HS-5 (cell line): ENCODE measurements at places on chromosomes 13 and 19.

DNA sequence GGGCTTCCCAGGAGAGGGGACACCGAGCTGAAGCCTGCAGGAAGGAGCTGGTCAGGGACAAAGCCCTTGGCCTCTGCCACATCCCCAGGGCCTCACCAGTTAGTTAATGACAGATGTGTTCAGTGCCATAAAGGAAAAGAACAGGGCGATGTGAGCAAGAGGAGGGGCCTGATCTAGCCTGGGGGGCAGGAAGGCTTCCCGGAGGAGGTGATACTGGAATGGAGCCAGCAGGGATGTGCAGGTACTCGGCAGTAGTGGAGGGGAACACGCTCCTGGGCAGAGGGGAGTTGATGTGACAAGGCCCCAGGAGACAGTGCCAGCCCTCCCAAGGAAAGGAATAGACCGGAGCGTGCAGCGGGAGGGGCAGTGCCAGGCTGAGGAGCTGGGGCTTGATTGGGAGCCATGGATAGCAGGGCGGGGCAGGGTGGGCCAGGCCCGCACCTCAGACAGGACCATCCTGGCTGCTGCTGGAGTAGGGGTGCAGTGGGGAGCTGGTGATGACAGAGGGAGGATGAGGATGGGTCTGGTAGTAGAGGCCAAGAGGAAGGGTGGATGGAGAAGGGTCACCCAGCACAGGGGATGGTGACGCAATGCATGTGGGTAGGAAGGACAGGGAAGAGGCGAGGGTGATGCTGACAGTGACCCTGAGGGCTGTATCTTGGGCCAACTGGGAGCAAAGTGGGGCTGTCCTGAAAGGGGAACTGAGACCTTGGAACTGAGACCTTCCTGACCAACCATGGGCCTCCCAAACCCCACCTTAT, 4.1 kb downstream of the C19orf33 start:
- DNase-seq, result no peak

- no peak for DNase-seq
Measured at GRCh38 chr13:33004511-33004910, 11.7 kb upstream of the KL start.

DNA sequence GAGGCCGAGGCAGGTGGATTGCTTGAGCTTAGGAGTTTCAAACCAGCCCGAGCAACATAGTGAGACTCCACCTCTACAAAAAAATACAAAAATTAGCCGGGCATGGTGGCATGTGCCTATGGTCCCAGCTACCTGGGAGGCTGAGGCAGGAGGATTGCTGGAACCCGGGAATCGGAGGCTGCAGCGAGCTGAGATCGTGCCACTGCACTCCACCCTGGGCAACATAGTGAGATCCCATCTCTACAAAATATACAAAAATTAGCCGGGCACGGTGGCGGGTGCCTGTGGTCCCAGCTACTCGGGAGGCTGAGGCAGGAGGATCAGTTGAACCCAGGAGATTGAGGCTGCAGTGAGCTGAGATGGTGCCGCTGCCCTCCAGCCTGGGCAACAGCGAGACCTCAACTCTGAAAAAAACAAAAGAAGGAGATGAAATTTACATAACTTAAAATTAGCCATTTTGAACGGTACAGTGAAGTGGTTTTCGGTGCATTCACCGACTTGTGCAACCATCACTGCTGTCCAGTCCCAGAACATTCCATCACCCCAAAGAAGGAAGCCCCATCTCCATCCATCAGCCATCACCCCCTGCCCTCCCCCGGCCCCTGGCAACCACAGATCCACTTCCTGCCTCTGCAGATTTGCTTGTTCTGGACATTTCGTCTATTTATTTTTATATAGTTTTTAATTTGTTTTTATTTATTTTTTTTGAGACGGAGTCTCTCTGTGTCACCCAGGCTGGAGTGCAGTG, 1.6 kb upstream of the AZU1 start:
- DNase-seq, result no peak

GRCh38 chr13:25281193-25281934, 5.9 kb downstream of the MTMR6 start:
- DNase-seq, result no peak

DNA sequence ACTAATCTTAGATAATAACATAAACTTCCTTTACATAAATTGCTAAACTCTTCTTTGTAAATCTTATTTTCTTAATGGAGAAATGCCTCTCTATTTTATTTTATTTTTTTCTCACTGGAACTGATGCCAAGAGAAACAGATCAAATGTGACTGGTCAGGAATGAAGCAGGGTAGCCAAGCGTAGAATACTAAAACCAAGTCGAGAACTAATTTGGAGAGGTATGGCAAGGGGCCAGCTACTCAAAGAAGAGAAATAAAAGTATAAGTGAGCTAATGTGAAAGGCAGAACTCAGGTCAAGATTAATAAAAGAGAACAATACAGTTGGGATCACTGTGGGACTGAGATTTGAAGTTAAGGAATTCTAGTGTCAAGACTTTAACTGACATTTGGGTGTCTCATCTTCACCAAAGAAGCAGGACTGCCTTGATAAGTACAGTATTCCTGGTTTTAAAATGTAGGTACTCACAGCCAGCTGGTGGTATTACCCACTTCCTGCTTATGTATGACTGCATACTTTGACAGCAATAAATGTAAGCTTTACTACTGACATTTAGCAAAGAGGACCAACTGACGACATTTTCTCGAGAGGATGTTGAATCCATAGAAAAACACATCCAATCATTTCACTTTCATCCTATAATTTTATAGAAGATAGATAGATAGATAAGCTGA, 1192.2 kb downstream of the EFNB2 start:
- DNase-seq, result no peak

DNA sequence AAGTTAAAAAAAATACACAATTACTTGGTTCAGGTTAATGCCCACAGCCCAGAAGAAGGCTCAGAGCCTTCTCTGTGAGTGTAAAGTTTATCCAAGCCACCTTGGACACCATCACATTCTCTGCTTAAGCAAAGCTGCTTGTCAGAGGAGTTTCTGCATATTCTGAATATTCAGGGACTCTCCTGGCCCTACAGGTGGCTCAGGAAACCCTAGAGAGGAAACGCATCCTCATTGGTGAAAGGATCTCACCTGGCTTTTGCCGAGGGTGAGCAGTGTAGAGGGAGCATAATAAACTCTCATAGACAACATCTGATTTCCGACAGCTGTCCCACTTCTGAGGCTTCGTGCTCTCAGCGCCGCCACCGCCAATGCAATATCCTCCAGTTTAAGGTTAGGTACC, 239.9 kb upstream of the TSHZ3 start:
- DNase-seq, result no peak

DNA sequence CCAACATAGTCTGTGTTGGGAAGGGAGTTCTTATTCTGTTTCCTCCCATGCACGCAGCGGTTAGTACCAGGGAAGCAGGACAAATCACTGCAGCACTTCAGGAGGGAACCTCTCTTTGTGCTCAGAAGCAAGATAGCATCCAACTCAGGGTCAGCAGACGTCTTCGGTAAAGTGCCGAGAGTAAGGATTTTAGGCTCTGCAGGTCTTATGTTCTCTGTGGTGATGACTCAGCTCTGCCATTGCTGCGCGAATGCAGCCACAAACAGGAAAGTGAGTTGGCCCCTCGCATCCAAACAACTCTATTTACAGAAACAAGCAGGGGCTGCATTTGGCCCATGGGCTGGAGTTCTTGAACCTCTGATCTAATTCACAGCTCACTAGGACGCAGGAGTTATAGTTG, 122.1 kb upstream of the SPATA13 start:
- DNase-seq, result no peak

GRCh38 chr13:107031716-107032115, 463.8 kb upstream of the ARGLU1 start:
- DNase-seq, result no peak

DNA sequence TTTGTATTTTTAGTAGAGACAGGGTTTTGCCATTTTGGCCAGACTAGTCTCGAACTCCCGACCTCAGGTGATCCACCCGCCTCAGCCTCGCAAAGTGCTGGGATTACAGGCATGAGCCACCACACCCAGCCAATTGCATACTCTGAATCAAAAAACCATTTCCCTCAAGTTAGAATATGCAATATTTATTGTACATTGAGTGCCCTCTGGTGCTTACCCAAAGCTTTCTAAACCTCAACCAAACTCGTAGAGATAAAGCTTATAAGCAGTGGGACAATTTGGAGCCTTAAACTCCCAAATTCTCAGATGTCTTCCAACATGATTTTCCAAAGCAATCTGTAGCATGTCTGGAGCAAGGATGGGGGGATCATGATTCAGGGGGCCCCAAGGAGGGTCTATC, 22.4 kb downstream of the RFXAP start:
- no peak for DNase-seq

GRCh38 chr13:41370736-41371135, 59.7 kb downstream of the NAA16 start:
- DNase-seq, result no peak

GRCh38 chr19:49340069-49340864, 5.1 kb downstream of the CD37 start:
- DNase-seq, result peak; percentile 53

GRCh38 chr13:34750078-34750931, 191.8 kb upstream of the NBEA start:
- no peak for DNase-seq

GRCh38 chr13:75136151-75136550, 345.8 kb downstream of the TBC1D4 start:
- no peak for DNase-seq

DNA sequence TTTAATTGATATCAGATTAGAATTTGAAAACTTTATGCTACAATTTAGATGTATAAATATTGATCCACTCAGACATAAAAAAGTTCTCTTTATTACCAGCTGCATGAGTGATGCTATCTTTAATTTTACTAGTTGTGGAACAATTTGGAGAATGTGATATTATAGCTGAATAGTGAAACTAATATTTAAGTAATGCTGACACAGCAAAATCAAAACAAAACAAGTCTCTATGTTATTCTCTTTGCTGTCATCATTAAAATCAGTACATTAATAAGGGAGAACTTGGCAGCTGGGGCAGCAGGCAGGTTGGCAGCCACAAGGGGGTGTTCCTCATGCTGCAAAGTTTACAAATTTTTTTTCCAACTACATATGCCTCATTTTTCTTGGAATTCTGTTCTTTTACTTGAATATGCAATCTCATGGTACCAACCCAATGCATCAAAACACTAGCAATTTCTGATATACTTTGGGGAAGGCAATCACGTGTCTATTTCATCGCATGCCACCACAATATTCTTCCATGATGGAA, 585.3 kb downstream of the FGF9 start:
- DNase-seq, result no peak

- DNase-seq, result no peak
Measured at GRCh38 chr19:54096617-54097106, 3.9 kb downstream of the OSCAR start.

GRCh38 chr13:114146173-114146572, 13.8 kb upstream of the RASA3 start:
- DNase-seq, result no peak

- no peak for DNase-seq
Measured at GRCh38 chr13:85366759-85367417, 432.3 kb downstream of the SLITRK6 start.

DNA sequence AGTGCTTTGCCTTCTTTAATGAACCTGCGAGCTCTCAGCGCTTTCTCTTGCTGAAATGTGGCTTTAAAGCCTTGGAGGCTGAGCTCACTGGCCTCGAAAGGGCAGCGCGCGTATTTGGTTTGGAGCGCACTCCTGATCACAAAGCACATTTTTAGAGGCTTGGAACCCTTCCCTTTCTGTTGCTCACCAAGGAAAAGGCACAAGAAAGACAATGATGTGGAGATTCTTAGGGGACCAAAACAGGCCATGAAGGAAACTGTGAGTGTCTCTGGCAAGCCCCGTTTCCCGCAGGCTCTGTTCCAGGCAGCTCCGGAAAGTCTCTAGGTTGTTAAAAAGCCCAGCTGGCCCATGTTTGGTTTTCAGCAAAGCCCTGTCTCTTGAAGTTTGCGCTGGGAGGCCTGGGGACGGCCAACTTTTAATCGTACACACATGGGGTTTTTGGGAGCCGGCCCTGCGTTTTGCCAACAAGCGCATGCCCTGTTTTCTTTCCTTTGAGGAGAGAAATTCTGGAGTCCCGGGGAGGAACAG, 9.4 kb upstream of the SPC24 start:
- no peak for DNase-seq

GRCh38 chr19:41912899-41913537, 15.2 kb downstream of the ERFL start:
- no peak for DNase-seq

DNA sequence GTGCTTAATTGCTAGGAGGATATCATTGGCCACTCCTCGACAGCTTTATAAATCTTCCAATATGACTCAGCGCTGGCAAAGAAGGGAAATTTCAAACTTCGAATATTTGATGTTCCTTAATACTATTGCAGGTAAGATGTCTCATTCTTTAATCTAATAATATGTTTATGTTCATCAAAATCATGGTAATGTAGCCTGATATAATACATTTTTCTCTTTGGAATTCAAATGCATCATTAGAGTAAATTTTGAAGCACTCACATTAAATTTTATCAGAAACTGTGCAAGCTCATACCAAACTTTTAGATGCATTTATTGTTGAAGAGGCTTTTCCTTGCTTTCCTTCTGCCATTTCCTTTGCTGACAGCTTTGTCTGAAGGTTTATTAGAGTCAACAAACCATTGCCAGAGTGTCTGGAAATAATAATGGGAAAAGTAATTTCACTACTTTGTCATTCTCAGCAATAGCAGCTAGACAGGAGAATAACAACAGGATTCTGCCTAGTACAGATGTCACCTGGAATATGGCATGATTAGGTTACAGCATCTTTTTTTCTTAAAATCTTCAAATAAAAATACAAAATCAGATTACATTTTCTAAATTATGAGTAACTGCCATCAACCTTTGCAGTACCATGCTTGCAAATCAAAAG, 78.6 kb upstream of the MAB21L1 start:
- no peak for DNase-seq

DNA sequence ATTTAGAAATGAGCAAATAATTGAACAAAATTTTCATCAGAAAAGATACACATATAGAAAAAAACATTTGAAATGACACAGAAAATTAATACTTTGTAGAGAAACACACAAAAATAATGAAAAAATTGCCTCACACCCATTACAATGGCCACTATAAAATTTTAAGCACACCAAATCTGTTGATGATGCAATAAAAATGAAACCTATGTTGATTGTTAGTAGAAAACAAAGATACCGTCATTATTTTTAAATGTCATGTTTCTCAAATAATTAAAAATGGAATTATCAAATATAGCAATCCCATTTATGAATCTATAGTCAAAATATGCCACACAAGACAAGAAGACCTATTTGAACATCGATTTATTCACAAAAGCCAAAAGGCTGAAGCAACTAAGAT, 90.5 kb downstream of the ZNF708 start:
- DNase-seq, result no peak

DNA sequence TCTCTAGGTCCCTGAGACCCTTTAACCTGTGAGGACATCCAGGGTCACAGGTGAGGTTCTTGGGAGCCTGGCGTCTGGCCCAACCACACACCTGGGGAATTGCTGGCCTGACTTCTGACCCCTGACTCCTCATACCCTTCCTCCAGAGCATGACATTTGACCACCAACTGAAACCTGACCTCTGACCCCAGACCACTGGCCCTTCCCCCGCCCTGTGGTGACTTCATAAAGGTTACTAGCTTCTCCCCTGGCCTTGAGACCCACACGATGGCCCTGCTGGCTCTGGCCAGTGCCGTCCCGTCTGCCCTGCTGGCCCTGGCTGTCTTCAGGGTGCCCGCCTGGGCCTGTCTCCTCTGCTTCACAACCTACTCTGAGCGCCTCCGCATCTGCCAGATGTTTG, at the start of gene SPACA6:
Gene SPACA6, plus strand, starts transcription at position 71 of the 400 bp plus-strand sequence. Its CDS starts 197 bp downstream, at position 268.
- no peak for DNase-seq

- no peak for DNase-seq
Measured at GRCh38 chr13:85597790-85598500, 201.3 kb downstream of the SLITRK6 start.
